Stimulated activated CD4-positive, alpha-beta T cell treated with anti-CD3 and anti-CD28 coated beads, Interleukin-15, amount 100 ng/mL, for 1 hour (primary cell): ENCODE measurements at places on chromosomes 5 and 9.

DNA sequence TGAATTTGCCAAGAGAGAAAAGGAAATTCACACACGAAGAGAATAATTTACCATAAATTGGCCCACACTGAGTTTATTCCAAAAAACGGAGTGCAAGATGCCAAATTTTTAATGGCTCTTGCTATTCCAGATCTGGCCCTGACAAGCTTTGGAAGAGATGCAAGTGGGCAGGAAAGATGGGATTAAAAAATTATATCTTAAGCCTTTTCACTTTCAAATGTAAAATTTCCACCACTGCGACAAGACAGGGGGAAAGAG lies 352.4 kb downstream of the GLIS3 start:
- no peak for DNase-seq

DNA sequence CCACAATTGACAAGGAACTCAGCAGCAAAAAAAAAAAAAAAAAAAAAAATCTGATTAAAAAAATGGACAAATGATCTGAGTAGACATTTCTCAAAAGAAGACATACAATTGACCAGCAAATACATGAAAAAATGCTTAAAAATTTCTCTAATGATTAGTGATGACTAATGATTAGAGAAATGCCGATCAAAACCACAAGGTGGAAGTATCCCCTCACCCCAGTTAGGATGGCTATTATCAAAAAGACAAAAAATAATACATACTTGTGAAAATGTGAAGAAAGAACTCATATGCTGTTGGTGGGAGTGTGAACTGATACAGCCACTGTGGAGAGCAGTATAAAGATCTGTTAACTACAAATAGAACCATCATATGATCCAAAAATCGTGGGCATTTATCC lies 245.3 kb downstream of the OSTF1 start:
- no peak for DNase-seq

DNA sequence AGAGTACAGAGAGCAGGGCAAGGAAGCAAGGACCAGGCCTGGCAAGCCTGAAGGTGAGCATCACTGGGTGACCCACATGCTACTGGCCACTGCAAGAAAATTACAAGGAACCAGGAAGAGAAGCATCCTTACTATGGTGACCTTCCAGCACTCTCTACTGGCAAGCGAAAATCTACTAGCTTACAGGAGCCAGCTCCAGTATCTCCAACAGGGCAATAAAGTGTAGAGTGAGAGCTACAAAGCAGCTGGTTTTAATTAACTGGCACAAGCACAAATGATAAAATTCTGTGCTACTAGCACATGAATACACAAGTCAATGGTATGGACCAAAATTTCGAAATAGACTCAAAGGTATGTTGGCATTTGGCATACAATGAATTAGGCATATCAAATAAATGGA lies 113.3 kb upstream of the CAST start:
- no peak for DNase-seq

DNA sequence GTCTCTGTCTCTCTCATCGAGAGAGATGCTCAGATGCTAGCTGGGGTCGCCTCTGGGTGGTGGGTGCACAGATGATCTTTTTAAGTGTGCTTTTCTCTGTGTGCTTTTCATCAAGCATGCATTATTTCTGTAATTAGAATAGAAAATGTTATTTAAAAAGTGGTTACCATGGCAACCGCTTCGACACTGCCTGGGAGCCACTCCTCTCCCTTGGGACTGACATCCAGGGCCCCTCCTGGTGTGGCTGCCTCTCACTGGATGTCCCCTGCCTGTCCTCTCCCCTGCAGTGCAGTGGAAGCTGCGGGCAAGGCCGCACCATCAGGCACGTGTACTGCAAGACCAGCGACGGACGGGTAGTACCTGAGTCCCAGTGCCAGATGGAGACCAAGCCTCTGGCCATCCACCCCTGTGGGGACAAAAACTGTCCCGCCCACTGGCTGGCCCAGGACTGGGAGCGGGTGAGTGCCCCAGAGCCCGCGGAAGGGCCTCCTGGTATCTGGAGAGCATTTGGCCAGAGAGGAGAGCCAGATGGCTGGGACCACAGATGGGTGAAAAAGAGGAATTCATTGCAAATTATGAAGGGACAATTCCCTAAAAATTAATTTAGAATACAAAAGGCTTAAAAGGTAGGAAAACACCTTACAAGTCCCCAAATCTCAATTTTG lies 34.7 kb downstream of the ADAMTSL2 start:
- no peak for DNase-seq

GRCh38 chr5:160361624-160362228 lies 8.7 kb downstream of the C1QTNF2 start:
- DNase-seq: no peak

DNA sequence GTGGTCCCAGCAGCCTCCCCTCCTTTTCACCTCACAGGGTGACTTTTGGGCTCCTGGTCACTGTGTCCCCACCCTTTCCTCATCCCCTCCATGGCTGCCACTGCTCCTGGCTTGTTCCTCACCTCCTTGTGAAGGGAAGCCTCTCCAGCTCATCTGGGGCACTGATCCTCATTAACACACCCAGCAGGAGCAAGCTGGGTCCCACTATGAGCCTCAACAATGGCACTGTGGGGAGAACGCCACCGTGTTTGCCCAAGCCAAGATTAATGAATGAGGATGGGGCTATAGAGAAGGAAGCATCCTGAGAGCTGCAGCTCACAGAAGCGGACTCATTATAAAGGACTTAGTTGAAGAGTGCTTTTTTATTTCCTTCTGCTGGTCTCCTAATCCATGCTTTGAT lies 118.4 kb downstream of the MARCHF11 start:
- DNase-seq: no peak

- no peak for DNase-seq
Measured at GRCh38 chr5:143134900-143135299, 268.6 kb downstream of the NR3C1 start.
